Stomach (tissue), 19 donors: ENCODE measurements at places on chromosomes 1 and 21. TPM values are rescaled to one million over a fixed set of nuclear protein-coding genes. Genes with fewer than 3 reads are reported as not detected.

DNA sequence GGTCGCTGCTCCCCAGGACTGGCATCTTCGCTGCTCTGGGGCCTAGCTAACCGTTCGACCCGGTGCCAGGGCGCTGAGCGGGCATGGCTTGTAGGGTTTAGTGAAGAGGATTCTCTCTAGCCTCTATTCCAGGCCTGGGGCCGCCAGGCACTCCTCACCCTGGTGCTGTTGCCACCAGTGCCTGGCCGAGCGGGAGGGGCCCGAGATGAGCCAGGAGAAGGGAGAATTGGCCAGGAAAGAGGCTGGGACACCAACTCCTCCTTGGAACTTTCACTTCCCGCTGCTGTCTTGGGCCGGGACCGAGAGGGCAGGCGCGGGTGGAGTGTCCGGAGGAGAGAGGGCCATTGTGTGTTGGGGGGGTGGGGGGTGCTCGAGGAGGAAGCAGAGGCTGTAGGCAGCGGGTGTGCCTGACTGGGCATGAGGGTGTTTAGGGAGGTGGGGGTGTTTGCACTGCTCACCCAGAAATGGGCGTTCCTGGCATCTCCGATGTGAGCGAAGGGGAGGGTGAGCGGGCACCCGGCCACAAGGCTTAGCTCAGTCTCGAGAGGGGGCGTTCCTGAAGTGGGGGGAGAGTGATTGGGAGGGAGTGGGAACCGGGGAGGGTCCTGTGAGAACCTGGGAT is 772 bp downstream of the ADAM15 start:
- DNase-seq: peak; percentile 82

ALPL gene
- 2.9 TPM for polyA plus RNA-seq

GRCh38 chr1:50262436-50262835 is 153.7 kb downstream of the ELAVL4 start:
- no peak for DNase-seq

DNA sequence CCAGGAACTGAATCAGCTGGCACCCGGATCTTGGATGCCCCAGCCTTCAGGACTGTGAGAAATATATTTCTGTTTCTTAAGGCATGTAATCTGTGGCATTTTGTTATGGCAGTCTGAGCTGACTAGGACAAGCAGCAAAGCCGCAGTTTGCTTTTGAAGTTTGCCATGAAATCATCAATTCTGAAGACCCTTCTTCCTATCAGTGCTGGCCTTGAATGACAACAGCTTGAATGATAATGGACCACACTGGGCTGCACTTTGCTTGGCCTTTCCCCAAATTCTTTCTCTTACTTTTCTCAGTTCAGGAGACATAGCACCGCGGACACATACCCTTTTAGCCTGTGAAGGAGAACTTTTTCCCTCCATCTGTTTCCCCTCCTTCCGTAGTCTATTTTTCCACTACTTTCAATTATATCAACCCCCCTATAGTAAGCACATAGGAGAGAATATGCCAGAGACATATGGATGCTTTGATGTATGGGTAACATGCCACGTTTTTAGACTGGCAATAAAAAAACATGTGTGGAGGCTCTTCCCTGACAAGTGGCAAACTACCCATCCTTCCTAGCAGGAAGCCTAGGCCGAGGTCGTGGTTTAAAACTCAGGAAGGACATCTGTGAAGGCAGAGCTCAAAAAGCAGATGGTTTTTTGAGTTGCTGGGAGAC is 42.9 kb downstream of the HLX start:
- no peak for DNase-seq

DNA sequence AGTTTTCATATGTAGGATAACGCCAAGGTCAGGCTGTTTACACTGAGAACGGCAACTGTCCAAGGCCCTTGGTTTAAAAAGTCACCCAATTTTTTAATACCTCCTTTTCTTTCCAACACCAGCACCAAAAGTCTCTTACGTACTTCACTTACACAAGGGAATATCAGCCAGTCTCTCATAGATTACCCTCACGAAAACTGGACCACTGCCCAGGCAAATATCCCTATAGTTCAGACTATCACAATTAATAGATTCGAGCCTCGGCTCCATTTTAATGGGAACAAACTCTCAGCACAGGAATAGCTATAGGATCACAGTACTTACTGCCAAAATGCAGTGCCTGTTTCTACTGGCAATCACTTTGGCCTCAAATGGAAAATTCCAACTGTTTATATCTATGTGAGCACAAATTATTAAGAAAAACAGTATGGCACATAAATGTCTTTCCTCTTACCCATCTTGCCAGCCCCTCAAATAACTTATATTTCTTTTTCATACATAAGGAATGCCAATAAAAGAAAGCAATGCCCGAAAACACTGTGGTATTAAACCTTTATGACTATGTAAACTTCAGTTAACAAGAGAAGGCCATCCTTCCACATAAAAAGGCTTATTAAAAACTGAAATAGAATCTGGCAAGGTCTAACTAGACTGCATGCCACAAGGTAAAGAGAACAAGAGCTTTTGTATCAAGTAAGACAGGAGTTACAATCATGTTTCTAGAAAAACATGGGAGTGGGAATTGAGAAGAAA is 97.8 kb downstream of the SLC45A1 start:
- no peak for DNase-seq

DNA sequence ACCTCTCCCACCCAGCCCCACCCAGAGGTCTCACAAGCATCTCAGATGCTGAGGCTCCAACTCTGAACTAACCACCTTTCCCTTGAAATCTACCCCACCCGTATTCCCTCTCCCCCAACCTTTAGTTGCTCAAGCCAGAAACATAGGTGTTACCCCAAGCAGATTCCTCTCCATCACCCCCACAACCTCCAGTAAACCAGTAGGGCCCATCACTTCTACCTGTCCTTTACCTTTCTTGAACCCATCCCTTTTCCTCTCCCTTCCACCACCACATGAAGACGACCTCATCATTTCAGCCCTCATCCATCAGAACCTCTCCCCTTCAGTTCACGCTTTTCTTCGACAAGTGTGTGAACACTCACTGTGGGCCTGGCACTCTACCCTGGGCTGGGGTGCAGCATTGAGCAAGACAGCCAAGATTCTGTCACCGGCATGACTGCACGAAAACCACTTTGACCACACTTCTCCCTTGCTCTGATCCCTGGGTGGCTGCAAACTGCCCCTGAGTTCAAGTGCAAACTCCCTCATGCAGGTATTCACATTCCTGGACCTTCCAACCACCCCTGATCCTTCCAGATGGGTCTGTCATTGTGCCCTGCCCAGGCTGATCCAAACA is 65.5 kb upstream of the LAPTM5 start:
- DNase-seq: peak; percentile 52

- no peak for DNase-seq
These were observed 10.5 kb upstream of the PKP1 start for GRCh38 chr1:201272799-201273198.

LAMTOR2 gene
- polyA plus RNA-seq: 123 TPM

DNA sequence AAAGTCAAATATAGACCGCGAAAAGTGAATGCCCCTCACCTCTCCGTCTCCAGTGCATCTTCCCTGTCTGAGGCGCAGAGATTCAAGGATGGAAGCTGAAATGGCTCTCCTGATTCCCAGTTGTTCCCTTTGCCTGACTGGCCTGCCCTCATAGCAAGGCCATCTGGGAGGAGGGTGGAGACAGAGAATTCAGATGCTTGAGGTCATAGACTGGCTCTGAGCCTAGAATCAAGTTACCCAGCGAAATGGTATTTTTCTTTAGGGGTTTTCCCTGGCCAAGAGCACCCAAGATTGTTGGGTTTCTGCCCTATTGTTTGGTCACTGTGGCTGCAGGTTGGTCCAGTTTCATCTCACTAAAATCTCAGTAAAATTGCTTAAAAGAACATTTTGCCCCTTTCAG is 7.2 kb downstream of the METTL13 start:
- no peak for DNase-seq

LPAR3 gene
- 2.7 TPM for polyA plus RNA-seq

GRCh38 chr1:59475737-59476136 is 178.8 kb downstream of the FGGY start:
- no peak for DNase-seq

DNA sequence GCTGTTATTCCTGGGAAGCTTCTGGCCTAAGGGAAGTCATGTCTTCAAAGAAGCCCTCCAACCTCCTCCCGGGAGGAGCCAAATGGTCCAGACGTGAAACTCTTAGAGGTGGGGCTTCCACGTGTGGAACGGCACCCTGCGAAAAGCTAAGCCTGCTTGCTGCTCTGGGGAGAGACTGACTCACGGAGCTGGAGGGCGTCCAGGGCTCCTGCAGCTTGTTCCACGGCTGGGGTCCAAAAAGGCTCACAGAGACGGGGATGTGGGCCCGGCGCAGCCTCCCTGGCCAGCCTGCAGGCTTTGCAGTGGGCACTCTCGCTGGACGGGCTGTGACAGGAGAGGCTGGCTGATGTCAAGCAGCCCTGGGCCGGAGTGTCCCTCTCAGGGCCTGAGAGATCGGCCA is 105.1 kb downstream of the COLGALT2 start:
- peak; percentile 86 for DNase-seq

GRCh38 chr21:35219291-35219690 is 170.2 kb upstream of the RUNX1 start:
- no peak for DNase-seq

LINGO4 gene
- not detected for polyA plus RNA-seq

DNA sequence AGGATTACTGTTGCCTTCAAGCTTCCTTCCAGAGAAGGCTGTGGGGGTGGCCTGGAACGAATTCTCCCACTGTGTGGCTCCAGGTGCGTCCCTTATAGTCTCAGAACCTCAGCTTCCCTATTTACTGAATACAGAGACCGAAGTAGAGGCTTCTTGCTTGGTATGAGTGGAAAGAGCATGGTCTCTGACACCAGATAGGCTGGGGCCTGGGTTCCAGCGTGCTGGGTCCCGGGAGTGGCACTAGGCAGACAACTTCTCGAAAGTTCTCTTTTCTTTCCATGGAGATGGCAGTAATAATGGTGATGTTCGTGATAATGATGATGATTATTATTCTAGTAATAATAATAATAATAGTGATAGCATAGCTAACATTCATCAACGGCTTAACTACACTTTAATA is 161.7 kb downstream of the PTPRU start:
- DNase-seq: no peak

- peak; percentile 85 for DNase-seq
These were observed 10.7 kb downstream of the KCNA10 start for GRCh38 chr1:110508028-110508940.

SELL gene
- polyA plus RNA-seq: 1.9 TPM

DNA sequence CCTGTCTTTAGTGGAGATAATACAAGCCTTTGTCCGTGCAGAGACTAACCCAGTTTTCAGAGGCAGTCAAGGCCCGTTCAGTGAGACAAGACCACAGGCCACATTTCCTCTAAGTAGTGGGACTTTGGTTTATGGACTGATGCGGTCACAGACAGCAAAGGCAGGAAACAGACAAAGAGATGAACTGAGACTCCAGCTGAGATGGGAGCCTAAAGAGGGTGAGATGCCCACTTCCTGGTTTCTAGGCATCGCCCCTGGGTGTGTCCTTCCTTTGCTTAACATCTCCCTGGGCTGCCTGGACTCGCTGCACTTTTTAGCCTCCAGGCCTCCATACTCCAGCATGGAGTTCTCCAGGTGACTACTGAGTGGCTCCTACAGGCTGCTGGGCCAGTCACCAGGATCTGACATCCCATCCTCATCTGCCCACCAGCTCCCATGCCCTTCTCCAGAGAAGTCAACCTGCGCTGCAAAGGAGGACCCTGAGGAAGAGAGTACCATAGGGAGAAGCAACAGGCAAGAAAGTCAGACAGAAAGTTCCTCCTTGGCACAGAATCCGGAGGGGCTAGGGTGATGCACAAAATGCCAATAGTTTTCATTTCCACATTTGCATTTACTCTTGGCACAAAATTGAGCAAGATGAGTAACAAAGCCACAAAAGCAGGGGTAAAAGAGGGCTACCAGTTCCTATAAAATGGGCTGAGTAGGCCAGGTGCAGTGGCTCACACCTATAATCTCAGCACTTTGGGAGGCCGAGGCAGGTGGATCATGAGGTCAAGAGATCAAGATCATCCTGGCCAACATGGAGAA is 15.1 kb downstream of the THEMIS2 start:
- peak; percentile 50 for DNase-seq

DNA sequence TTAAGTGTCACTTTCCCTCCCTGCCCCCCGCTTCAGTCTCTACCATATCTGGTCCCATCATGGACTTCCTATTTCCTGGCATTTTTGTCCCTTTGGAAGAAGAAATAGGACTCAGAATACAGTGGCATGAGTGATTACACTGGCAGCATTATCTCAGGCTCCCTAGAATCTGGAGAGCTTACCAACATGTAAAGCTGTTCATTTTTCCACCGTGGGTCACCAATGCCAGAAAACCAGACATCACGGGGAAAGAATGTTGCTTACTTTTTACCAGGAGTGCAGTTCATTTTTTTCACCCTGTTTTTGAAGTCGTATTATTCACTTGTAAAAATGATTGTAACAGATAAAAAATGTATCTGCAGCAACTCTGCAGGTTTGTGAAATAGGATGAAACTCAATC is 44.8 kb downstream of the BACH1 start:
- no peak for DNase-seq

MTMR11 gene
- 6.4 TPM for polyA plus RNA-seq

- no peak for DNase-seq
These were observed 314.9 kb downstream of the MRPL39 start for GRCh38 chr21:25292396-25292795.

ASCL5 gene
- 0.19 TPM for polyA plus RNA-seq

- no peak for DNase-seq
These were observed 172.7 kb downstream of the CRB1 start for GRCh38 chr1:197440715-197441114.

GRCh38 chr1:8441426-8441825 is 123.5 kb downstream of the SLC45A1 start:
- no peak for DNase-seq

DNA sequence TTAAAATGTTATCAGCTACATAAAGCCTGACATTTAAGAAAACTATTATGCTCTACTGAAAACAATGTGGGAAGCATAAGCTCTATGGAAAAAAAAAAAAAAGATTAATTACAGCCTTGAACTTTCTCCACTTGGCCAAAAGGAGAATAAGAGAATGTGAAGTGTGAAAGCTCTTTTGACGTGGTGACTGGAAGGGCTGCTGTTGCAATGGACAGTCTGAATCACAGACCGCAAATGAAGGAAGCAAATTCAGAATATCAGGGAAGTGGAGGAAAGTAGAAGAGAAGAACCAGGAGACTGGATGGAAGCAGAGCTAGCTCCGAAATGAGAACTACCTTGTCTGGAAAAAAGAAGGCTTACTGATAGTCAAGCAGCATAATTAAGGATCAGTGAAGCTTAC is 106.8 kb downstream of the AK5 start:
- DNase-seq: no peak

- DNase-seq: no peak
These were observed 91.4 kb downstream of the HMCN1 start for GRCh38 chr1:185825556-185825955.
